ENCODE measurements at places on chromosomes 11 and 22. TPM values are rescaled to one million over a fixed set of nuclear protein-coding genes. Genes with fewer than 3 reads are reported as not detected.

The OR52H1 gene
- not detected for total RNA-seq

The WBP2NL gene
- 0.19 TPM for total RNA-seq

The ANKK1 gene
- total RNA-seq = not detected

The TSGA10IP gene
- not detected for total RNA-seq

The OR4D5 gene
- not detected for total RNA-seq

The PATE2 gene
- total RNA-seq = 0.53 TPM

The PTPRCAP gene
- total RNA-seq = 0.79 TPM

The XNDC1N gene
- 6.6 TPM for total RNA-seq

The MMP13 gene
- not detected for total RNA-seq

The CSTPP1 gene
- 12.2 TPM for total RNA-seq

The GLYAT gene
- total RNA-seq = not detected

The DDI1 gene
- not detected for total RNA-seq

The TEX54 gene
- not detected for total RNA-seq

The CALCA gene
- total RNA-seq = not detected

The ANO3 gene
- total RNA-seq = 2.0 TPM

The BRMS1 gene
- total RNA-seq = 70.2 TPM

The OR2AG1 gene
- total RNA-seq = not detected

The TST gene
- 26.0 TPM for total RNA-seq

The OR8D1 gene
- total RNA-seq = not detected
